ENCODE measurements at places on chromosomes 4 and X. TPM values are rescaled to one million over a fixed set of nuclear protein-coding genes. Genes with fewer than 3 reads are reported as not detected.

RIPPLY1 gene
- total RNA-seq = not detected

EXOC1 gene
- total RNA-seq = 19.8 TPM

MRFAP1L1 gene
- 41.7 TPM for total RNA-seq

DNA sequence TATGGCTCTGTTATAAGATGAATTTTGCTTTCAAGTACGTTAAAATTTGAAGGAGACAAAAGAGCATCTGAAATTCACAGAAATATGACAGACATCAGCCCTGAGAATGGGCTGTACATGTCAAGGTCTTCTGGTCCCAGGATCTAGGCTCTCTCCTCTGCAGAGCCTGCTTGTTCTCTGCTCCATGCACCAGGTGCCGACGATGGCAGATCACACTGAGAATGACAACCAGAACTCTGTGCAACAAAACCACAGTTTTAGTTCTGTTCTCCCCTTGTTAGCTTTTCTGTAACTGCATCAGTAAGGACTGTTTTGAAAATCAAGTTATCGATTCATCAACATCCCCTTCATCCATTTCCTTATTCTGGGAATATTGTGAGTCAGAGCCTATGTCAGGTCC lies 30.9 kb upstream of the LGI2 start:
- no peak for DNase-seq

- no peak for DNase-seq
These were observed 1.9 kb downstream of the HUWE1 start for GRCh38 chrX:53684415-53685192.

Data from Right ventricle myocardium inferior (tissue), 1 donor.